NCI-H2107 (cell line): ENCODE measurements at places on chromosomes 5 and 9.

DNA sequence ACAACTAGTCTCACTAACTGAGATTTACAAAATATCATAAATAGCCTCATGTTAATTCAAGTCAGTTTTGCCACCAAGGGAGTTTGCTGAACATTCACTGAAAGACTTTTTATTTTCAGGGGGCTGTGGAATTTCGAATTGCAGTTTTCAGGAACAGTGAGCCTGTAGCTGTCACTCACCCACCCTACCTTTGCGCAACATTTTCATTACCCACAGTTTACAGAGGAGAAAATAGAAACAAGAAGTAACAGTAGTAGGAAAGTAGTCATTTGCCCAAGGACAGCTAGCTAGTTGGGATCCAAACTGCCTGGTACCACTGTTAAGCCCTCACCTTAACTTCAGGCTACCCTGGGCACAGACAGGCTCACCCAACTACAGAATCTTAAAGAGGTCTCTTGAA lies 154.1 kb downstream of the ADAMTS12 start:
- DNase-seq: no peak

GRCh38 chr9:75672478-75672877 lies 218.0 kb upstream of the PCSK5 start:
- DNase-seq: no peak

DNA sequence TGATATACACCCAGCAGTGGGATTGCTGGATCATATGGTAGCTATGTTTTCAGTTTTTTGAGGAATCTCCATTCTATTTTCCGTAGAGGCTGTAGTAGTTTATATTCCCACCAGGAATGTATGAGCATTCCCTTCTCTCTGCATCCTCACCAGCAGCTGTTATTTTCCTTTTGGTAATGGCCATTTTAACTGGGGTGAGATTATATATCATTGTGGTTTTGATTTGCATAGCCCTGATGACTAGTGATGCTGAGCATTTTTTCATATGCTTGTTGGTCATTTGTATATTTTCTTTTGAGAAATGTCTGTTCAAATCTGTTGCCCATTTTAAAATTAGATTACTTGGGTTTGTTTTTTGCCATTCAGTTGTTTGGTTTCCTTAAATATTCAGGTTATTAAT lies 11.2 kb upstream of the PPIC start:
- DNase-seq: no peak

DNA sequence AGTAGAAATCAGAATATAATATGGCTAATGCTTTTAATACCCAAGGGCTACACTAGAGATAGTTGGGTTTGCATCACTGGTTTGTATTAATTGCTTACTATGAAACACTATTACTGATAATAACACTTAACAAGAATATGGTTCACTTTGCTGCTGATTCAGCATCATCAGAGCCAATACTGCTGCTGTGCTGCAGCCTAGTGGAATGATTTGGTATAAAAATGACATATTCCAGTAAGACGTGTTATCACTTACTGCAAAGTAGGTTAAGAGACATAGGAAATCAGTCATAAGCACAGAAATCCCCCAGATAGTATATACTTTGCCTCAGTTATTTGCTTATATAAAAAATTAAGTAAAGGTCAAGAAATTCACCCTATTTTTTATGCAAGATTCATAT lies 2.8 kb downstream of the CDH10 start:
- DNase-seq: no peak

GRCh38 chr5:144206141-144206540 lies 35.5 kb downstream of the KCTD16 start:
- no peak for DNase-seq

GRCh38 chr5:16809395-16810207 lies 126.5 kb downstream of the MYO10 start:
- DNase-seq: no peak
